Activated CD4-positive, alpha-beta T cell treated with anti-CD3 and anti-CD28 coated beads, Interleukin-2, amount 10 ng/mL, durations not matched to agents 7 days and 5 days (primary cell): ENCODE measurements at places on chromosomes 2 and 18.

- DNase-seq = no peak
These were observed 141.7 kb upstream of the CAB39 start for GRCh38 chr2:230570987-230571386.

GRCh38 chr18:49690312-49690711 is 123.0 kb downstream of the ACAA2 start:
- no peak for DNase-seq

- DNase-seq = no peak
These were observed 29.0 kb upstream of the CAVIN2 start for GRCh38 chr2:191875859-191876258.

- DNase-seq = no peak
These were observed 72.9 kb upstream of the PAX8 start for GRCh38 chr2:113351375-113352355.

- no peak for DNase-seq
These were observed 21.4 kb upstream of the CNOT11 start for GRCh38 chr2:101231240-101231639.

DNA sequence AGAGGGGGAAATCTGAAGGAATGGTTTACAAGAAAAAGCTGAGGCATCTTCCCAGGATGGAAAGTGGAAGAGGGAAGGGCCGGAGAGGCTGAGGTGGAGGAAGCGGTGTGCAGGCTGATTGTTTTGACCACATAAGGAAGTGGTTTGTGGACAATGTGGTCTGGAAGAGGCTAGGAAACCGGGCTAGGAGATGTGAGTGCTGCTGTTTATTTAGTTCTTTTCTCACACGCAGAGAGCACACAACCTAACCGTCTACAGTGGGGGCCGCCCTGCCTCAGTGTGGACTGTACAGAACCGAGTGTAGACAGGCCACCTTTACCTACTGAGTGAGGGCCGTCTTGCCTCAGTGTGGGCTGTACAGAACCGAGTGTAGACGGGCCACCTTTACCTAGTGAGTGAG is 251.7 kb upstream of the PXDN start:
- peak; percentile 50 for DNase-seq

GRCh38 chr2:64295326-64296139 is 151.3 kb upstream of the PELI1 start:
- no peak for DNase-seq

GRCh38 chr2:118055512-118056164 is 32.6 kb upstream of the INSIG2 start:
- no peak for DNase-seq
